ENCODE measurements at places on chromosomes 7 and 10. TPM values are rescaled to one million over a fixed set of nuclear protein-coding genes. Genes with fewer than 3 reads are reported as not detected.

The ASIC3 gene
- 2.8 TPM for total RNA-seq

The AIFM2 gene
- total RNA-seq, result 17.9 TPM

DNA sequence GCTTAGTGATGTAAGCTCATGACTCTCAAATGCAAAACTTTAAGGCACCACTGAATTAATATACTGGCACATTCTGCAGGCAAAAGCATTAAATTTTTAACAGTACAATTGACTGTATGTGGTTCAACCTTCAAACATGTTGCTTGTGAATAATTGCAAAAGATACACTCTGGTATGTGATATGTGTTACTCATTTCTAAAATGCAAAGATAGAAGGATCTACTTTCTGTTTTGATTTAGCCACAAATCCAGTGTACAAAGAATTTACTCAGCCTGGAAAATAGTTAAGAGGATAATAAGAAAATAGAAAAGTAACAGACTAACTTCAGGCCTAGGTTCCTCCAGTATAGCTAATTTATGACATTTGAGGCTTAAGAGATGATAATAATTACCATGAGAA lies 66.6 kb upstream of the NOBOX start:
- DNase-seq, result no peak

The DPP6 gene
- total RNA-seq, result not detected

DNA sequence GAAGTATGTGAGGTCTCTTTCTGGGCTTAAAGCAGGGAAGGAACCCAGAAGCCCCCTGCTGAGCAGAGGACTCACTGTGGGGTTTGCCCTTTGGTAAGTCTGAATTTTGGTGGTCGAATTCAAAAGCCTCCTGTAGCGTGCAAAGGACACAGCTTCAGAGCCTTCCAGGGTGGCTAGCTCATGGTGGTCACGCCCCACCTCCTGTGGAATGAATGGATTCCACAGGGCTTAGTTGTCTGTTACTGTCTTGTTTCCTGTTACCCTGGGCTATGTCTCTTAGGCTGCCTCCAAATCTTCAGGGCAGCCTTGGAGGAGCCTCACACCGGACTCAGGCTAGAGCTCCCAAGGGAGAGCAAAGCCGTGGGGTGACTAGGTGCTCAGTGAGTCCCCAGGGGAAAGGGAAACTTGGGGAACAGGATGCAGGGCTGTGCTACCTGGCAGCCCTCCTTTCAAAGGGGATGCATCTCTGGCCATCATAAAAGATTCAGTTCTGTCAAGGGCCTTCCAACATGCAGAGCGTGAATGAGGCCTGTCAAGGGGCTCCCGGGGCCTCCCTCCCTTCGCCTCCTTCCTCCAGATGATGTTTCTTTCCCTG lies 211.7 kb downstream of the CCSER2 start:
- no peak for DNase-seq

DNA sequence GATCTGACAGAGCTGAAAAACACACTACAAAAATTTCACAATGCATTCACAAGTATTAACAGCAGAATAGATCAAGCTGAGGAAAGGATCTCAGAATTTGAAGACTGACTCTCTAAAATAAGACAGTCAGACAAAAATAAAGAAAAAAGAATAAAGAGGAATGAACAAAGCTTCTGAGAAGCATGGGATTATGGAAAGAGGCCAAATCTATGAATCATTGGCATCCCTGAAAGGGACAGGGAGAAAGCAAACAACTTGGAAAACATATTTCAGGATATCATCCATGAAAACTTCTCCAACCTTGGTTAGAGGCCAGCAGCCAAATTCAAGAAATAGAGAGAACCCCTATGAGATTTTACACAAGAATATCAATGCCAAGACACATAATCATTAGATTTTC lies 804.8 kb upstream of the IGFBP3 start:
- no peak for DNase-seq

The VDAC2 gene
- total RNA-seq, result 98.0 TPM

- DNase-seq, result no peak
Observed at GRCh38 chr10:6580279-6581029, 378 bp upstream of the PRKCQ start.

DNA sequence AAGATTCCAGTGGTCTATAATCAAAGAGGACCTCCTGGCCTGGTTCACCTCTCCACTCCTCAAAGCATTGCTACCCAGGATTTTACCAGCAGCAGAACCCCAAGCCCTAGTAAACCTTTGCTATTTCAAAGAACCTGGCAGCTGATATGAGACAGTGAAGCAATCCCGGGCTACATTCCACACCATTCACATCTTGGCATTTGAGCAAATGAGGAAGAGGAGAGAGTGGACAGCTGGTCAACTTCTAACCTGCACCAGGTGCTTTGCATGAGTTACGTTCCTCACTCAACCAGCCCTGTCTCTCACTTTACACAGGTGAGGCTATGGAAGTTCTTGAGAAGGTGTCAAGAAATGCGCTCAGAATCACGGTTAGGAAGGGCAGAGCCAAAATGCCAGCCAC lies 1.1 kb downstream of the CCDC3 start:
- DNase-seq, result no peak

DNA sequence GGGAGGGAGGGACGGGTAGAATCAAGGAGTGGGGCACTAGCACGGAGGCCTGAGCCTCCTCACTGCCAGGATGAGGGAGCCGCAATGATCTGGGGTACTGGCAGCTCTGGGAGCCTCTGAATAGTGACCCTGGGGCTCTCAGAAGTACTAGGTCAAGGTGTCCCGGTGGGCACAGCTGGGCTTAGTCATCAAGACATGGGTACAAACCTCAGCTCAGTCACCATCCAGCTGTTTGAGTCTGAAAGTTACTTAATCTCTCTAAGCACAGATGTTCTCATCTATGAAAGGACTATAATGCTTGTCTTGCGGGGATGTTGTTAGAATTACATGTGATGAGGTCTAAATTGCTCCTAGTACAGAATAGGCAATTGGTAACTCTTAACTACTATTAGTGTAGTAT lies 276.8 kb downstream of the KCNMA1 start:
- DNase-seq, result no peak

GRCh38 chr7:77351539-77352004 lies 64.6 kb downstream of the GSAP start:
- DNase-seq, result no peak

- no peak for DNase-seq
Observed at GRCh38 chr10:99560277-99561126, 27.8 kb downstream of the NKX2-3 start.

The PNLIPRP3 gene
- not detected for total RNA-seq

DNA sequence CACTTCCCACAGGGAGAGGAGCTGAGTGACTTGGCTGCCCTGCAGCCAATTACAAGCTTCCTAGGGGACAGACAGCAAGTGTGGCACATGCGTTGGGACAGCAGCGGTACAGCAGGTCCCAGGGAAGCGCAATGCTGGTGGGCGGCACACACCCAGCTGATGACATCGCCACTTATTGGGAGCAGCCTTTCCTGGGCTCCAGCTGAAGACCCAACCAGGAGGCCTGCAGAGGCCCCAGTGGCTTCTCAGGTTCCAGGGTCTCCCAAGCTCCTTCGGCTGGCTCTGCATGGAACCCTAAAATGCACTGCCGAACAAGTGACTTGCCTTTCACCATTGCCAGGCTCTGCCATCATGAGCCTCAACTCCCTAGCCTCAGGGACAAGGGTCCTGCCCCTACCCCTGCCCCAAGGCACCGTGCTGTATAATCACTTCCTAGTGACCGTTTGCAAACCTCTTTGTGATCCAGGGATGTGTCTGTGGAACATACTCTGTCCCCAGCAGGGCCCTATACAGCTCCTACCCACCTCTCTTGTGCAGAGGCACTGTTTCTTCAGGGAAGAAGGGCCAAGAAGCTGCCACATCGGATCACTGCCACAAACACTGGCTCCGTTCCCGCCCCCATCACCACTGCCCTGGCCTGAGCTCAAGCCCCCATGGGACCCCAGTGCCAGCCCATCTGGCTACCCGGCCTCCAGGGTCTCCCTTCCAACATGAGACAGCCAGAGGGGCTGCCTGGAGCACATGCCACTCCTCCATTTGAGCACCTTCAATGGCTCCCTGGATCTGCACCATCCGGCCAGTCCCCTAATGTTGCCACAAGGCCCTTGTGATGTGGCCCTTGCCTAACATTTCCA lies 19.3 kb upstream of the SLIT1 start:
- DNase-seq, result no peak

DNA sequence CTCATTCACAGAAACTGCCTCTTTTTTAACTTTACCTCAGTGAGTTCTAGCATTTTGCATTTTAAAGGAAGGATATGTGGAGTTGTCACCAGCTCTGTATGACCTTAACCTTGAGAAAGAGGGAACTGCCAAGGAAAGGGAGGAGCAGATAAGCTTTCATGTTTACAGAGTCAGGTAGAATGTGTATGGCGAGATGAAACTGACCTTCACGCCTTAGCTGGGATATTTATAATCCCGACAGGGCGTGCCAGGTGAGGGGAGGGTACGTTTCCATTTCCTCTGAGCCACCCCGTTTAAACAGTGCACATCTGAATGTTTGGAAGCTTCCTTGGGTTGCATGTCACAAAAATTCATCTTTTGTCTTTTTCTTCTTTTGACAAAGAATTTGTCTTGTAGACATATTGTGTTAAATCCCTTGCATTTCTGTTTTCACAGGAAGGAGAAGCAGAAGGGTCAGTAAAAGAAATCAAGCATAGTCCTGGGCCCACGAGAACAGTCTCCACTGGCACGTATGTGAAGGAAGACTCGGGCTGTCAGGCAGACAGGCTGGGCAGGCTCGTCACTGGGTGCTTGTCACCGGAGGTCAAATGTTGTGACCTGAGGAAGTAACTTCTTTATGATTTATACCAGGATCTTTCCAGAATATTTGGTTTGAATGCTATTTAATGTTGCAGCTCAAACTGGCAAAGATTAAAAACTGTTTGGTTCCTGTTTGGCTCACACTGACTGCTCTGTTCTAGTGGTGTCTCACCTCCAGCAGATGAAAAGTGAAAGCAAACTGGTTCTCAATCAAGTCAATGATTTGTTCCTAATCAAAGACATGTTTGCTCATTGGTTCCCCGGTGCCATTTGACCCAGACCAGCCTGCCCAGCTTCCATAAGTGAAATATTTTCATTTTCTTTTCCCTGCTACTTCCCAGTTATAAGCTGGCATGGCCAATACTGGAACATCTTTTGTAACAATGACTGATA lies 16.2 kb downstream of the OPTN start:
- no peak for DNase-seq

- DNase-seq, result no peak
Observed at GRCh38 chr7:117164620-117165019, 158.2 kb downstream of the WNT2 start.

GRCh38 chr7:149670288-149670687 lies 103.1 kb downstream of the ZNF467 start:
- no peak for DNase-seq

GRCh38 chr10:60781661-60782060 lies 3.4 kb downstream of the CDK1 start:
- DNase-seq, result no peak

The ANKRD61 gene
- total RNA-seq, result not detected

- no peak for DNase-seq
Observed at GRCh38 chr10:780536-781524, 91.4 kb upstream of the DIP2C start.

The MSMB gene
- total RNA-seq, result not detected

The STRIP2 gene
- total RNA-seq, result not detected

DNA sequence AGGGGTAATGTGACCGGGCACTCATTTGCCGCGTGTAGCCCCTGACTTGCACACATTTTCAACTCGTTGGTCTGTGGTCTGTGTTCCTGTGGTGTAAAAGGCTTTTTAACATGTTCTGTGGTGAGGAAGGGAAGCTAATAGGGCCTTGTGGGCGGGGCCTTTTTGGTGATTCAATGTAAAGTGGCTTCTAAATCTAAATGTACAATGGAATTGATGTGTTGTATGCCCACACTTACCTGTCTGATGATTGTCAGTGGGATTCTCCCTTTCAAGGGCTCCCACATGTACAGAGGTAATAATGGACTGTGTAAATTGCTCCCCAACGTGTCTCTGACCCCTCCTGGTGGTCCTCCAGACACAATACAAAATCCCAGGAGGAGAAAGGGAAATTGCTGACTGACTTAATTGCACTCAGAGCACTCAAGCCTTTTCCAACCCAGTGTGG lies 43.1 kb upstream of the GATAD1 start:
- DNase-seq, result no peak

DNA sequence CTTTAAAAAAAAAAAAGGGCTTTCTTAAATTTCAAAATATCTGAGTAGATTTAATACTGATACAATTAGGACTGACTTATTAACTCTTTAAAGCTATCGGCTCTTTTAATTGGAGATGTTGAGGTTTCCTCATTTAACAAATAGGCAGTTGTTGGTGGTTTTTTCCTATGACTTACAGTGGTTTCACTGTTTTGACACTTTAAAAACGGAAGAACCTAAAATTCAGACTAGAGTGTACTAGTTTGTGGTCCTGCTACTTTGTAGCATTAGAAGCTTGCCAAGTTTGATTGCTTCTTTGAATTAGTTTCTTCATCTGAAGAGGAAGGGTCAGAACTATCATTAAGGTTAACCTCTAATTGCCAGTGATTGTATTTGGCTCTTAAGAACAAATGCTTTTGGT lies 27.7 kb downstream of the CUL1 start:
- no peak for DNase-seq

The CYP3A7 gene
- total RNA-seq, result not detected

The GAD2 gene
- total RNA-seq, result not detected

DNA sequence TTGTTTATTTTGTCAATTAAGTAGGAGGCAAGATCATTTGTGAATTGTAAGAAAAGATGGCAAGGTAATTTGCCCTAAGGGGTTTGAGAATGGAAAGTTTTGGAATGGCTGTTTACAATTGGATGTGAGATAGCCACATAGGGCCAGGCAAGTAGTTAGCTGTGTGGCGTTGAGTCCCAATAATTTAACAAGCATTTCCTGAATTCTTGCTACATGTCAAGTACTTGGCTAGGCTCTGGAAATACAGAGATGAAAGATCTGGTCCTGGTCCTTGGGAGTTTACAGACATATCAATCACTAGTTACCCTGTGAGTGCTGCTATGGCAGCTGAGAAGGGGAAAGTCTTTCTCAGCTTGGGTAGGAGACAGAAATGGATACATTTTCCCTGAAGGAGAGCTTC lies 401.6 kb downstream of the SUGCT start:
- no peak for DNase-seq

- DNase-seq, result no peak
Observed at GRCh38 chr7:75559355-75559975, 67.3 kb downstream of the SPDYE5 start.

DNA sequence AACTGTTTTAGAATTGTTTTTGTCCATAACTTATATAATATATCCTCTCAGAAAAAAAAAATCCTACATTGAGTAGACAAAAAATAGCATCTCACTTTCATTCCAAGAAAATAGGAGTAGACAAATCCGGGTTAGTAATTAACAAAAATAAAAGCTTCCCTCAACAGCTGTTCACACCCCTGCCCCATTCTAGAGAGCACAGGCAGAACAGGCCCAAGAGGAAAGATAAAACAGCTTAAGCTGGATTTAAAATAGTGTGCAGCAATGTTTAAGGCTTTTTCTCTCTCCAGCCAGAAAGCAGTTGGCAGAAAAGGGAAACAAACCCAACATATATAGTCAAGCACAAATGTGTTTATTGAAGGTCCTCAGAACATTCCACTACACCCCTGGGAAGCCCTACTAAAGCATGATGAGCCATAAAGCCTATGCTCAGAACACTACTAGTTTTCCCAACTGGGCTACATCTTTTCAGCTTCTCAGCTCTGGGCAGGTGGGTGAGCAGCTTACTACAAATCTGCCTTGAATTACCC lies 189.9 kb downstream of the MTERF1 start:
- DNase-seq, result no peak

GRCh38 chr7:45033261-45033930 lies 33.4 kb downstream of the CCM2 start:
- no peak for DNase-seq

GRCh38 chr7:30888747-30889146 lies 22.9 kb upstream of the AQP1 start:
- DNase-seq, result peak; percentile 80

- no peak for DNase-seq
Observed at GRCh38 chr10:72435570-72435969, 80.9 kb upstream of the DNAJB12 start.

The BICC1 gene
- total RNA-seq, result 28.1 TPM

The LRRN3 gene
- total RNA-seq, result 1.6 TPM
